CD4-positive, alpha-beta T cell treated with Interleukin-1 beta for 1 hour (primary cell): ENCODE measurements at places on chromosomes 16 and 17.

- no peak for DNase-seq
Measured at GRCh38 chr17:39144416-39144840, 7.0 kb downstream of the PLXDC1 start.

DNA sequence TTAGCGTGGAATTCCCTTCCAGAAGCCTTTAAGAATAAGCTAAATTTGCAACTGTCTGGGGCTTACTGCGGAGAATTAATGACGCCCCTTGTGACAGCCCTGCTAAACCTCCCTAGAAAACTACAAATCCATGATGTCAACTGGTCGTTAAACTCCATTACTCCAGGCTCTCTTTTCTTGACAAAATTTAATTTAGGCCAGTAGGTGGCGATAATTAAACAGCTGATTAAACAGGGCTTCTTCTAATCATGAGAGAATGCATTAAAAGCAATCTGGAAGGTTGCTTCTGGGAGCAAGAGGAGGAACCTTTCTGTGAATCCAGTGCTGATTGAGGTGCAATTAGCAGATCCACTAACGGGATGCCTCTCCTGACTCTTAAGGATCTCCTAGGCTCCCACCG is 8.1 kb upstream of the NLRP1 start:
- DNase-seq, result peak; percentile 56

DNA sequence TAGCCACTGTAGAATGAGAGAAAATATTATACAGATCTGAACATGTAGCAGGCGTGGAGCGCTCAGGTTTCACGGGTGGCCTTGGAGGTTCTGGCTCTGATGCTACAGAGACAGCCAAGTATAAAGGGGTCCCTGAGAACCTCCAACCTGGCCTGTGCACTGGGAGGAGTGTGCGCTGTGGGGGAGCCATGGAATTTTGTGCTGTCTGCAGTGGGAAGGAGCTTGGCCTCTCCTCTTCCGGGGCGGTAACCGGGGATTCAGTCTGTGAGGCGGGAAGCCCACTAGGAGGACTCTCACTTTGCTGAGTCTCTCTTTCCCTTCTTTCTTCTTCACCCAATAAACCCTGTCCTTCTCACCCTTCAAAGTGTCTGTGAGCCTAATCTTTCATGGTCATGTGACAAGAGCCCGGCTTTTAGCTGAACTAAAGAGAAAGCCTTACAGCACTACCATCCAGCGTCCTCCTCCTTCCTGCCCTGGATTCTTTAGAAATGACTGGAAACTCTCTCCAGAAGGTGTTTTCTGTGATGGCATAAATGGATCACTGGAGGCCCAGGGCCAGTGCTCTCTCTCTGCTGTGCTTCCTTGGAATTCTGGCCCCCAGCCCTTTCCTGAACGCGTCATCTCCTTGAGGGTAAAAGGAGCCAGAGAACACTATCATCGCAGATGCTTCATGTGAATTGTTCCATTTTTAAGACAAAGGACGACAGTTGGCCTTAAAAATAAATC is 232.1 kb upstream of the CACNG5 start:
- no peak for DNase-seq

DNA sequence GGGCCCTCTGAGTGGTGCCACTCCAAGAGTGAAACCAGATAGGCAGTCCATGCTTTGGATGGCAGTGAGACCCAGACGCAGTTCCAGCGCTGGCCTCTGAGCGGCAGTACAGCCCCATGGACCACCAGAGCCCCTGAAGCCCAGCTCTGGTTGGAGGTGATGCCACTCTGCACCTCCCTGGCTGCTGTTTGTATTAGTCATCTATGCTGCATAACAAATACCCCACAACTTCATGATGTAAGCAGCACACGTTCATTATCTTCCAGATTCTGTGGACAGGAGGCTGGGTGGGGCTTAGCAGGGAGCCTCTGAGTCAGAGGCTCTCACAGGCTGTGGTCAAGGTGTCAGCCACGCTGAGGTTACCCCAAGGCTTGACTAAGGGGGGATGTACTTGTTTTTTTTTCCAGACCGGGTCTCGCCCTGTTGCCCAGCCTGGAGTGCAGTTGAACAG is 5.1 kb upstream of the NME4 start:
- peak; percentile 78 for DNase-seq

GRCh38 chr16:88705076-88705684 is 1.0 kb downstream of the RNF166 start:
- peak; percentile 41 for DNase-seq

DNA sequence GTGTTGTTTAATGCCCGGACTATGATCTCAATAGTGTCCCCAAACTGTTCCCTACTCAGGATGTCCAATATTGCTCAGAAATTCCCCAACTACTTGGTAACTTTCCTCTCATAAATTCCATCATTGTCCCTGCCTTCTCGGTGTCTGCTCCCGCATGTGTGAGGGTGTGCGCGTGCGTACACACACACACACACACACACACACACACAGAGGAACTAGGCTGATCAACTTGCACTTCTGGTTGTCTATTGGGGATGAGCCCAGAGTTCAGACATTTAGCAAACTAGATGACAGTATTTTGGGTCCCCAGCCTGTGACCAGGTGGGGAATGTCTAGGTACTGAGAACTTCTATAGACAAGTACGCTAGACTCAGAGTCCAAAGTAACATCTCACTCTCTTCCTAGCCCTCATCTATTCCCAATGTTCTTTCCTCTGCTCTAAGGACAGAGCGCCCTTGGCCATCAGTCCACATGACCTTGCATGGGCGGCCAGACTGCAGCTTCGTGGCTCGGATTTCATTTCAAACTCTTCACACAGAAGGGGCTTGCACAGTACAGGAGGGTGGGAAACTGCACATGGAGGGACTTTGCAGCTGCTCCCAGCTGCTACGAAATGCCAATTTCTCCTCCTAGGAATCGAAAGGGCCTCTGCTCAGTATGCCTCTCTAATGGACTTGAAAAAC is 5.3 kb downstream of the HS3ST3A1 start:
- DNase-seq, result no peak

GRCh38 chr17:51533219-51533618 is 272.9 kb downstream of the UTP18 start:
- DNase-seq, result no peak

DNA sequence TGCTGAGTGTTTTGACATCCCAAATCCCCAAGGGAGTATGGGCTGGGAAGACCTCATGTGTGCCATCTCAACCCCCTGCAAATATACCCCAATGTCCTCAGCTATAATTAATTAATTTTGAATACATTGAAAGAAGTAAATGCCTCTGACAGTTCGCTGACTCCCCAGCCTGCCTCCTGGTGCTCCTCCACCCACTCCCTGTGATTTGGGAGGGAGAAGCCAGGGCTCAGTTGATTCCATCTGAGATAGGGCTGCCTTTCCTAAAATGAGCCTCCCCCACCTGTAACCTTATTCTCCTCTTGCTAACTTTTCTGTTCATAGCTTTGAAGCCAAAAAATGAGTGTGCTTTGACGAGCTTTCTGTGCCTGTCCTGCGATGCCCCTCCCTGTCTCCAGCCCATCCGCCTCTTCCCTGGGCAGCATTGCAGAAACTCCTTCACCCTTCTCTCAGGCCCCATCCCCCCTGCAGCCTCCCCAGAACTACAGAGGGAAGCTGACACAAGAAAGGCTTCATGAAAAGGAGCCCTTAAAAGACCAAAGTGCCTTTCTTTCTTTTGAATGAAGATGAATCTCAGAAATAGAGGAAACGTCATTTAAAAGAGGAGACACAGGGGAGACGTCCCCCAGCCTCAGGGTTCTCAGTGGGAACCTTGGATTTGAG is 70.3 kb downstream of the HLF start:
- no peak for DNase-seq

GRCh38 chr17:2259769-2260536 is 43.6 kb downstream of the SMG6 start:
- DNase-seq, result peak; percentile 68

DNA sequence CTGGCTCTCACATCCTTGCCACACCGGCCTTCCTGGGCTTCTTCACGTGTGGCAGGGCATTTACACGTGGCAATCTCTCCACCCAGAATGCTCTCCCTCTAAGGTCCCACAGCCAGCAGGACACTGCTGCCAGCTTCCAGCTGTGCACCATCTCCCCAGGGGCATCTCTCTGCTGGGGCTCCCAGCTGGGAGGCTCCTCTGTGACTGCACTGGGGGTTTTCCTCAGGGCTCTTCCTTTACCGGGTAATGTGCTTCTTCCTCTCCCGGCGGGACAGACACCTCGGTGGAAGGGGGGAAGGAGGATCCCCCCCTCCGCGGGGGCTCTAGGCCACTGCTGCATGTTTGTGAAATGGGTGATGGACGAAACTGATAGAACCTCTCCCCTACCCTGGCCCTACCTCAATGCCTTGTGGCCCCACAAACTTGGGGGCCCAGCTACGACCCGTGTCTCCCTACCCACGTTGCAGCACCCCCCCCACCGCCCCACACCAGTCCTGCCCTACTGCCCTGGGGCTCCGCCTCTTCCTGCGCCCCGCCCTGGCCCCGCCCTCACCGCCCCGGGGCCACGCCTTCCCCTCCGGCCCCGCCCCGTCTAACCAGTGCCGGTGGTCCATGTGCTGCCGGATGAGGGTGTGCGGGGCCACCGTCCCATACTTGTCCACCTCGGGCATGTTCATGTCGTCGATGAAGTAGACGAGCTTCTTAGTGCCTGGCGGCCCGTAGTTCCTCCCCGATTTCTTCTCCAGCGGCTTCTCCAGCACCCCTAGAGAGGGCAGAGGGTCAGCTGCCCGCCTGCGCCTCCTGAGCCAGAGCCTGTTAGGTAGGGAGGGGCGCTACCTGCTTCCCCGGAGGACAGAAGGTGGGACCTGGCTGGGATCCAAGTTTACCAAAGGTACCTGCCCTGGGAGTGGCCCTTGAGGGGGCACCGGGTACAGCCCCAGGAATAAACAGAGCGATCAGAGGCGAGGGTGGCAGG is 92.6 kb downstream of the DNAH17 start:
- DNase-seq, result peak; percentile 59
